ENCODE measurements at places on chromosomes 16 and 17.

GRCh38 chr17:12252462-12252861 is 231.8 kb downstream of the MAP2K4 start:
- DNase-seq = no peak

GRCh38 chr16:84844559-84845495 is 25.0 kb downstream of the CRISPLD2 start:
- DNase-seq = no peak

DNA sequence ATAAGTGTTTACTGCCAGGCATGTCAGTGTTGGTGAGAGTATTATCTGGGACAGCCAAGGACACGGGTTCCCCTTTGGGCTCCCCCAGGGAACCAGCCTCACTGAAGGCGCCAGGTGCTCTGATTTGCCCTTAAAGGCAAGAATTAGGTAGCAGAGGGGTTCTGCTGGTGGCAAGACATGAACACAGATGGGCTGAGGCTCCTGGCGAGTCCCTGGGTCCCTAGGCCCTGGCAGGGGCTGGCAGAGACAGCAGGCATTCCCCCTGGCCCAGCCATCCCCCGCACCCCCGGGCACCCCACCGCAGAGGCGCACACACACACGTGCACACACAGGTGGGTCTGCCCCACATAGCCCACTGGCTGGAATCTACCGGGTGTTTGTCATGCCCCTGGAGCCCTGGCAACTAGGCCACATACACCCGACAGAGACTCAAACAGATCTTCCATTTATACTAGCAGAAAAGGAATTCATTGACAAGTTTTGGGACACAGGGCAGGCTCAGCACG is 153.3 kb downstream of the C16orf78 start:
- no peak for DNase-seq

DNA sequence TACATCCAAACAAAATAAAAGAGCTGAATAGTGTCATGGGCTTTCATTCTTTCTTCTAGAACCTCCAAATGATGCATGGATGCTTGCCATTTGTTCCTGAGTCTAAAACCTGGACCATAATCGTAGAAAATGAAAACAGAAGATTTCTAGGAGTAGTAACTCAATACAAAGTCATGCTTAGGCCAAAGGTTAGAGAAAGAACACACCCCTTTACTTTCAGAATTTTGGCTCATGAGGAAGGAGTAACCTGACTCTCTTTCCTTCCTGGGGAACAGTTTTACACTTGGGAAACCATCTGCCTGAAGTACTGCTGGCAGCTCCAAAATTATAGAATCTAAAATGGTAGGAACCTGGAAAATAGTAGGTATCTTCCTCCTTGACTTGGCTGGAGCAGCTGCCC is 137.2 kb downstream of the SNX11 start:
- no peak for DNase-seq

DNA sequence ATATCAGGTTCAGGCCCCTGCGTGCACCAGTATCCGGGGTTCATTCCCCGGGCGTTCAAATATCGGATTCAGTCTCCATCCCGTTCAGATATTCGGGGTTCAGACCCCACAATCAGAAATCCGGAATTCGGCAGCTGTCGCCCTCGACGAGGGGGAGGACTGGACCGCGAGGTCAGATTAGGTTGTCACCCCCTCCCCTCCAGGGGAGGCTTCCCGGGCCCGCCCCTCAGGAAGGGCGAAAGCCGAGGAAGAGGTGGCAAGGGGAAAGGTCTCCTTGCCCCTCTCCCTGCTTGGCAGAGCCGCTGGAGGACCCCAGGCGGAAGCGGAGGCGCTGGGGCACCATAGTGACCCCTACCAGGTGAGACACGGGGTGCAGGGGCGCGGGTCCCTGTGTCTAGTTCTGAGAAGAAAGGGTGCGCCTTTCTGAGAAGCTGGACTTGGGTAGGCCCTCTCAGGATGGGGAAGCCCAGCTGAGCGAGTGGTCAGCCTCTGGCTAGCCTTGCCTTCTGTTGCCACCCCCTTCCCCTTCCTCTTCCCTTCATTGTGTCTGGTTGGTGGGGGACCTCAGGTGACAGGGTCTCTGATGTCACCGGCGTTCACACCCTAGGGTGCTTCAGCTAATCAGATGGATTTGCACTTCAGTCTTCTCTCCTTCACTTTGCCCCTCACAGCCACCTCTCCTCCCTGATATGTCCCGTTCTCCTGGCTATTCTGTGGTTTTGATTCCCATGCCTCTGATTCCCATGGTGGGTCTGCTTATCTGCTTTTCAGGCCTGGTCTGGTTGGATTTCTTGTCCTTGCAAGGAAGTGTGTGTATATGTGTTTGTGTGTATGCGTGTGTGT is 844 bp downstream of the TAOK2 start:
- no peak for DNase-seq

GRCh38 chr17:39547713-39548478 is 59.8 kb downstream of the NEUROD2 start:
- no peak for DNase-seq
